GOT3 (cell line): ENCODE measurements at places on chromosomes 5 and 9.

DNA sequence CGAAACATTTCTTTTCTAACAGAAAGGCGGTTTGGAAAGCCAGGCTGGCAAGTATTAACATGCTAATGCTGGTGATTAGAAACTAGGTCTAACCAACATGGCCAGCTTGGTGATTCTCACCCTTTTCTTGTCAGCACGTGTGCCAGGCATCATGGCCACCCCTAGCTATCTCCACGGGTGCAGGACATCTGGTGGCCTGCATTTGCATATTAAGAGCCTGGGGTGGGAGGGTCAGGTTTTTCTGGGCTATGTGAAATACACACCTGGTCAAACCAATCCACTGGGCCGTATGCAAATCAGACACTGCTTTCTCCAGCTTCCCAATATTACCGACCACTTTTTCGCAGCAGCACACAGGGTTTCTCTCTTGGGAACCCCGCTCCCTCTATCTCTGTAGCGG, 612.1 kb downstream of the PTPRD start:
- DNase-seq, result no peak

DNA sequence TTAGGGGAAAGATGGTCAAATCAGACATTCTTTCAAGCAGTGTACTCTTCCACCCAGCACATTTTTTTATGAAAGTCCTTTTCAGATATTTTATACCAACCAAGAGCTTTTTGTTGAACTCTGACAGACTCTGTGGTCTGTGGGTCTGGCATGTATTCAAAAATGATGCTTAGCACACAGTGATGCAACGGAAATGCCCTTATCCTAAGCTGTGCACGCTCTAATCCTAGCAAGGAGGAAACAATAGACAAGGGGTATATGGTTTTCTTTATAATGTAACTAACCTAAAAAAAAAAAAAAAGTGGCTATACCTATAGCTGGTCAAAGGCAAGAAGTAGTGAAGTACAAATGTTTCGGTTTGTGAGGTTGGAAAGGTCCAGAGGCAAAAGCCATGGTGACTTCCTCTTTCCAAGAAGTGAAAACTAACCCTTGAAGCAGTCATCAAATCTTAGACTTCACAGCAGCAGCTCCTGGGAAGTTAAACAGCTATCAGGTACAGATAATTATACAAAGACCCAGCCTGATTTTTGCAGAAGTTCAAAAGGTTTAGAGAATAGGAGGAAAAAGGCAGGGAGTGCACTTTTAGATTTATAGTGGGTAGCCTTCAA, 82.5 kb downstream of the SEMA6A start:
- no peak for DNase-seq

- DNase-seq, result no peak
These were observed 303.1 kb upstream of the PTGER4 start for GRCh38 chr5:40376566-40376965.

DNA sequence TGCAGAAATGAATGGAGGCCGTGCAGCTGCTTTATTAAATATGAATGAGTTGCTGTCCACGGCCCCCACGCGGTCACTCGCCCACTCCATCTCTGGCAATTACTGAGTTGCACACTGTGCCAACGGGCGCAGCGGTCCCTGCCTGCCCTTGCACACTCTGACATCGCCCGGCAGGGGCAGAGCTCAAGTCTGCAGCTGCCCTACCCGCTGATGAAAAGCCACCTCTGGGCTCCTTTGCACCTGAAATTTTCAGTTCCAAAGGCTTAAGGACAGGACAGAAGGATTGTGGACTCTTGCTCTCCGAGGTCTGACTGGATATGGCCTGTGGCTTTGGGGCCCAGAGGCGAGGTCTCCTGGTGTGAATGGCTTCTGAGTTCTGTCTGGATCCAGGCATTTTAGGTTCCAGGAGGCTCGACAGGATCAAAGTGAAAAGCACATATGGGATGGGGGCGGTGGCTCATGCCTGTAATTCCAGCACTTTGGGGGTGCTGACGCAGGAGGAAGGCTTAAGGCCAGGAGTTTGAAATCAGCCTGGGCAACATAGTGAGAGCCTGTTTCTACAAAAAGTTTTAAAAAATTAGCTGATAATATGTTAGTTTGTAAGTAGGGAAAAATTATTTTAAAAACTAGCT, 201.8 kb downstream of the PAX5 start:
- no peak for DNase-seq

GRCh38 chr9:138052322-138052615, 174.7 kb downstream of the CACNA1B start:
- DNase-seq, result no peak

- DNase-seq, result no peak
These were observed 792.0 kb upstream of the ZNF608 start for GRCh38 chr5:125538469-125538868.

DNA sequence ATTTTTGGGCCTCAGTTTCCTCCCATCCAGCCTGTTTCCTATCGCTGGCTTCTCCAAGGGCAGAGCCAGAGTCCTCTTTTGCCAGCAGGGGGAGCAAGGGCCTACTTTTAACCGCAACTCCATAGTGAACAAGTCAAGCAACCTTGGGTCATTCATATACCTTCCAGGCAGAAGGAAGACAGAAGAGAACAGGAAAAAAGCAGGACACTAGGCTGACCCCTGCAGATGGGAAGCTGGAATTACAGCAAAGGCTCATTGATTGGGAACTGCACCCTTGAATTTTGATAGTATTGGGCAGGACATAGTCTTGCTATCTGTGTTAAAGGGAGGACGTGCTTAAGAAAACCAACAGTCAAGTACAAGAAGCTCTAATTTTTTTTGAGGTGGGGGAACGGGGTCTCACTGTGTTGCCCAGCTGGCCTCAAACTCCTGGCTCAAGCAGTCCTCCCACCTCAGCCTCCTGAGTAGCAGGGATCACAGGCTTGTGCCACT, 30.1 kb downstream of the QRFP start:
- DNase-seq, result no peak

DNA sequence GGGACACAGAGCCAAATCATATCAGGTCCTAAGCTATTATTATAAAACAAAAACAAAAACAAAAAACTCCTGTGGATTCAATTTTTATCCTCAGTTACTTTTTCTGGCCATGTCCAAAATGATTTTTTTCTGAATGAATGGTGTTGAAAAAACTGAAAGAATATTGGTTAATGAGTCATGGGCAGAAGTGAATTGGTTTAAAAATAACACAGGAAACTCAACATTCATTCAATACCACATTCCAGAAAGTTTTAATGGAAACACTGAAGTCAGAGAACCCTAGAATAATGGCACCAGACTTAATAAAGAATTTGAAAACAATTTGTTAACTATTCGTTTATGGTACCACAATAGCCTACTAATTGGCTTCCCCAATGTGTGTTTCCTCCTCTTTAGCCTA, 102.4 kb upstream of the CDH9 start:
- DNase-seq, result no peak
